ENCODE measurements at places on chromosomes 2 and 18.

DNA sequence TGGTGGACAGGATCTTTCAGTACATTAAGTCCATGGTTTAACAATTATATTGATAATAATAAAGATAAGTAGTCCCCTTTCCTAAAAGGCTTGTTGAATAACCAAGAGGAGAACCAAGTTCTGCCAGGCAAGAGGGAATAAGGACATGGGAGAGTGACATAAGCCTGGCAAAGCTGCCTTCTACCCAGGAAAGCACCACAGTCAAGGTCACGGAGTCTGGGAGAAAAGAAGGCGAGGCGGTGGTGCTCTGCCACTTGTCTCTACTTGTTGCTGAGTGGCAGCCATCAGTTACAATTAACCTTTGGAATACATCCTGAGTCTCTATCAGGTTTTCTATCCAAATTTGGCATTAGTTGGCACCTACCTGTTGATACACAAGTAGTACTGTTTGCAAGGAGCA is 101.7 kb upstream of the GATA6 start:
- DNase-seq, result no peak

- no peak for DNase-seq
These were observed 225.8 kb downstream of the ALPK2 start for GRCh38 chr18:58402951-58403702.

DNA sequence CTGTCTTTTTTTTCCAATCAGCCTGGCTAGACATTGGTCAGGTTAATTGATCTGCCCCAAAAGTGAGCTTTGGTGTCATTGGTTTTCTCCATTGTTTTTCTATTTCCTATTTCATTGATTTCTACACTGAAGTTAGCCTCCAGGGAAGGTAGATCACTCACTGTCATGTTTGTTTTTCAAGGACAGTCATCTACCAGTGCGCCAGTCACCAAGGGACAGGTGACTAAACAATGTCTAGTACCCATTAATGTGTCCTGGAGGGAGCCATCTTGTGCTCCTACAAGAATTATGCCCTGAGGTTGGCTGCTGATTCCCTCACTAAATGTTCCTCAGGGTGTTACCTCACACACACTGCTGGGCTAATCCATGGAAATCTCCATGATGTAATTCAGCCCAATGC is 17.6 kb upstream of the USP40 start:
- no peak for DNase-seq

DNA sequence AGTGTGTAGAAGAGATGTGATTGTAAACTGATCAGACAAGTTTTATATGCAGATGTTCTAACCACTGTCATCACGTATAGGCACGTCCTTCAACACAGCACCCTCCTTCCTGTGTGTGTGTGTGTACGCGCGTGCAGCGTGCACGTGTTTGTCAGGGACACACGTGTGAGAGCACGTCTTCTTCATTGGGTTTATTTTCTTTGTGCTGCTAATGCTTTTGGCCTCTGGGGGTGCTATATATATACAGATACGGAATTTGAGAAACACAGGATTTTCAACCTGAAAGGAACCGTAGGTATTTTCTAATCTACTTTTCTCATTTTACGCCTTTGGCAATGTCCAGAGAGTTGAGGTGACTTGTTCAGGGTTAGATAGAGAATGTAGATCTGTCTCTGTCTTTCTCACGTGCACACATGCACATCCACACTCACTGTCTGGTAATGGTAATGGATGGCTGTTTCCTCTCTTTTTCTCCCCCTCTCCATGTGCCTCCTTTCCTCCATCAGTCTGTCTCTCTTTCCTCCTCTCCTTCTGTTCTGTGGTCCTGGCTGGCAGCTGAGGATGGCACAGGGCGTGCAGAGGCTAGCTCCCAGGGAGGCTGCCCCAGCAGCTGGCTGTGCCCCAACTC is 13.4 kb upstream of the CELF4 start:
- no peak for DNase-seq

DNA sequence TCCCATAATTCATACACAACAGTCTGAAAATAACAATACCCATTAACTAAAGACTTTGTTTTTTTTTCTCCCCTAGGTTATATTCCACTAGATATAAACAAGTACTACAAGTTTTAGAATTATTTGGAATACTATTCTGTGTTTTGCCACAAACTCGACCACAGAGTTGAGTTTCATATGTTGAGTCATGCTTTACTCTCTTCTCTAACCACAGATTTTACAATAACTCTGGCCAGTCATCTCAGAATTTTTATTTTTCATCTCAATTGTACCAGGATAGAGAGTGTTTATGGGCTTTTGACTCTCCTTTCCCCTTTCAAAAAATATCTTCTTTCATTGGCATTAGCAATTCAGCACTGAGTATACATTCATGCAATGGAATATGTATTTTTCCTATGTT is 348.7 kb upstream of the GALNT5 start:
- no peak for DNase-seq

- DNase-seq, result no peak
These were observed 52.7 kb upstream of the CALCRL start for GRCh38 chr2:187500585-187501359.

DNA sequence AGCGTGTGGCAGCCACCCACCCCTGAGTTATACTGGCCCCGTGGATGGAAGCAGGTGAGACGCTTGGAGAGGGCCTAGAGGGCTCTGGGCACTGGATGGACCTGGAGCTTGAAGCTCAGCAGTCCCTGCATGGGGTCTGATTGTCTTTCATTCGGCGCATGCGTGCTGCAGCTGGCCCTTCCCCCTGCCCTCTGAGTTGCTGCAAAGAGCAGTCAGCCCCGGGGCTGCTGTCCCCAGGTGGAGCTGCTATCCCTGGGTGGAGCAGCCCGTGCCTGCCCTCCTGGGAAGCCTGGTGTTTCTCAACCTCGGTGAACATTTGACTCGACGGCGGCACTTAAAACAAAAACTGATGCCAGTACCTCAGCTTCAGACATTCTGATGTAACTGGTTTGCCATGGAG is 29.6 kb downstream of the IGFBP5 start:
- DNase-seq, result no peak

DNA sequence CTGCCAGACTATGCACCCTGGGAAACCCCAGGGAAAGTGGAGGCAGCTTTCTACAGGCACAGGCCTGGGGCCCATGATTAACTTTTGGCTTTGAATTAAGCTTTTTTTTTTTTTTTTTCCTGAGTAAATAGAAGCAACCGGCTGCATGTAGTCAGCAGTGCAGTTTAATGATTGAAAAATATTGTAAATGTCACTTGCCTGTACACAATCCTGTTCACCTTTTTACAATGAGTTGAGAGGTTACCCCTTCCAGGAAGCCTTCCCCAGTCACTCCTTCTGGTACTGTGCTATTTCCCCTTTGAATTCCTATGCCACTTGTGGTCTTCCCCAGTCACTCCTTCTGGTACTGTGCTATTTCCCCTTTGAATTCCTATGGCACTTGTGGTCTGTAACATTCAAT is 475.6 kb downstream of the TDRD15 start:
- no peak for DNase-seq

DNA sequence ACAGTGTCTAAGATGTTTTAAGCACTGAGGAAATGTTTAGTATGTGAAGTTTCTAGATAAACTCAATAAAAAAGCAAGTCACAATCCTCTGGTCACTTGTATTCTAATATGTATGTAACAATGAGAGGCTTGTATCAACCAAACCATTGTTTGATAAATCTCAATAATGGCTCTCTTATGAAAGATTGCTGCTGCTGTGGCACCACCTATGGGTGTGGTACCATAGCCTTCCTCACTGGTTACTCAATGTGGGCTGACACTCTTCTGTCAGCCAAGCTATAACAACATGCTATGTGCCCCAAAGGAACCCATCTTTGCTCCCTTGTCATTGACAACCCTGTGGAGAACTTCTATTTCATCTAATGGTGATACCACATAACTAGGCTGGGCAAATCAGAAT is 12.6 kb upstream of the RAB1A start:
- DNase-seq, result no peak

- no peak for DNase-seq
These were observed 60.7 kb downstream of the LYPD1 start for GRCh38 chr2:132609101-132609890.

- DNase-seq, result no peak
These were observed 74.2 kb upstream of the SERTAD2 start for GRCh38 chr2:64727843-64728463.

DNA sequence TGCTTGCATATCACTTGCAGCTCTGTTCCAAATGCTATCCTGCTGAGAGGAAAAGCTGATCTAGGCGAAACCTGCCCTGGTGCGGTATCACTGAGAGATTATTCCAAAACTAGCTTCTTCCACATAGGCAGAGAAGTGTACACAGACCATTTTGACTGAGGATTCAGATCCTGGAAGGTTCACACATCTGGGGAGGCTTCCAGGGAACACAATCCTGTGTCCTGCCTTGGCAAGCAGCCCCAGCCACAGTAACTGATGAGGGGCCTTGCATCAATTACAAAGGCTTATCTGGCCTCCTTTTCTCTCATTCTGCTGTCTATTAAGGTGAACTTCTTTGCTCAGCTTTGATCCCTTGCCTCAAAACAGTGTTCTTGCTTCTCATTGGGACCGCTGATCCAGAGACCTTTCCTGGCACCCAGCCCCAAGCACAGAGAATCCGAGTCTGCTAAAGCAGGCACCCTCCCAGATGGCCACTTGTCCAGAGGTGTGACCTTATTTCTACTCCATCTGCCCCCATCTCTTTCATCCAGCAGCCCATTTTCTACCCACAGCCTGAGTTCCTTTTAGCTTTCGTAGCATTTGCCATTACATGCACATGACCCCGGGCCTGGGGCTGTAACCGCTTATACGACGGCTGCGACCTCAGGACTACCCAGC is 52.3 kb upstream of the ZFP36L2 start:
- no peak for DNase-seq

DNA sequence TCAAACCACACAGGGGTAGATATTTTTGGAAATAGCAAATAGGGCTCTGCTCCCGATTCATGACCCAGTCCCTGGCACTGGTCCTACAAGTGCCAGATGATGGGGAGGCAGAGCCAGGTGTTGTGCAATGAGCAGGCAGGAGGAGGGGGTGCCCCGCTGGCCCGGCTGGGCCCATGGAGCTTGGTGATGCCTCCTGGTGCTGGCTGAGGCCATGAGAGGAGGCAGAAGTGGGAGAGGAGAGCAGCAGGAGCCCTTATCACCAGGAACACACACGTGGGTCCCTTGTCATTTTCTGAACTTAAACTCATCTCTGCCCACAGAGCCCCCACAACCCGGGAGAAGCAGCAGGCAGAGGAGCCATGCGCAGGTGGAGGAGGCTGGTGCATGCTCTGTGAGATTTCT is 90.5 kb upstream of the MAPK4 start:
- DNase-seq, result no peak

GRCh38 chr2:23793476-23793875 is 133.4 kb downstream of the ATAD2B start:
- DNase-seq, result no peak

DNA sequence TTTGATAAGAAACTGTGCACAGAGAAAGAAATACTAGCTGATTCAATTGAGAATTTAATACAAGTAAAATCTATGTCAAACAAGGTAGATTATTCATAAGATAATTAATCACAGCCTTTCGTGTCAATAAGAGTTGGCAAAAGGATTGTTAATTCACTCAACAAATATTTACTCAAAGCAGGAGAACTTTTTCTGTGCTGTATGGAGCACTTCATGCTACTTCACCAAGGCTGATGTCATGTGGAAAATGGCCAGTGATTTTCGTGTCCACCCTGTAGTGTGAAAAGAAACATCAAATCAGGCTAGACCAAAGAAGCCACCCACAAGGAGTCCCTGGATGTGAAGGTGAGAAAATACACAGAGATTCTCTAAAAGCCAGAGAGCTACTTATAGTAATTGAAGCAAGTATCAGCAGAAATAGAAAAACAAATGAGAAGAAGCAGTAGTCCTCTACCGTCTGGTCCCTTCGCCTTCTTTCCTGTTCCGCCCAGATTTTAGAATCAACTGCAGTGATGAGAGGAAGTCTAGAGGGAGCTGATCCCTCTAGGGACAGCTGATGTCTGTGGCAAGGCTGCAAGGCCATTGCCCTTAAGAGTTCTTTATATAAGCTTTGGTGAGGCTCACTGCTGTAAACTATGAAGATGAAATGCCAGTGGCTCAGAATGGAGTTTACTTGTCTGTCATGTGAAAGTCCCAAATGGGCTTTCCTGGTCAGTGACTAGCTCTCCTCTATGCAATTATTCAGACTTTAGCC is 201.3 kb upstream of the APCDD1 start:
- DNase-seq, result no peak

DNA sequence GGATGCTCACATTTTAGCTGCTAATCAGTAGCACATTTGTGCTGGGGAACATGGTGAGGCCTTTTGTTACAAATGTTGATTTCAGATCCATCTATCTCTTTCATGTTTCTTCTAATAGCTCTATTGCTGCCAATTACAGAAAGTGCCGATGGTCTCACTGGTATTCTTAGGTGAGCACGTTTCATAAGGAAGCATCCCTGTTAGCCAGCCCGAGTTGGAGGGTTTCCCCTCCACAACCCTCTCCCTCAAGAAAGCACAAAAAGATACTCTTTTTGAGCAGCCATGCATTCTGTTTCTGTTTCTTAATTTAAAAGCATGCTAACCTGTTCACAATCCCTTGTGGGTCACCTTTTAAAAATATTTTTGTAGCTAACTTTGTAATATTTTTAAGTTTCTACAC is 30.8 kb upstream of the ST8SIA5 start:
- DNase-seq, result no peak

DNA sequence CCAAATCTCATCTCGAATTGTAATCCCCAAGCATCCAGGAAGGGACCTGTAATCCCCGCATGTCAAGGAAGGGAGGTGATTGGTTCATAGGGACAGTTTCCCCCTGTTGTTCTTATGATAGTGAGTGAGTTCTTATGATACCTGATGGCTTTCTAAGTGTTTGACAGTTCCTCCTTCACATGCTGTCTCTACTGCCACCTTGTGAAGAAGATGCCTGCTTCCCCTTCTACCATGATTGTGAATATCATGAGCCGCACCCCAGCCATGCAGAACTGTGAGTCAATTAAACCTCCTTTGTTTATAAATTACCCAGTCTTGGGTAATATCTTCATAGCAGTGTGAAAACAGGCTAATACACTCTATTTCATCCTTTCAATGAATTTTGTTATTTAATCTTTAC is 446.7 kb downstream of the RNF144A start:
- no peak for DNase-seq

DNA sequence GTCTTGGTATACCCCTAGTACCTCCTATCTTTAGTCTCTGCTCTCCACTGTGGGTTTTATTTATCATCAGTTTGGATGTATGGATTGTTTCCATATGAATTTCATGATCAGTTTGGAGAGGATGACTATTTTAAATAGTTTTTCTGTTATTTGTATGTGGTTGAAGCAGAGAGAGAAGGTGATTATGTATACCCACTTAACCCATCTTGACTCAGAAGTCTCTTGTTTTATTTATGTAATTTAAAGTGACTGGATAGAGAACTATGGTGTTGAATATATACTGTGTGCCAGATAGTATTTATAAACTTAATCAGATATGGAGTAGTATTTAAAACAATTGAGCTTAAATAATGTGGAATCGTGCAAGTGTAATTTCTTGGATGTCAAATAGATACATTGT is 39.9 kb downstream of the SMAD4 start:
- no peak for DNase-seq
